Activated CD4-positive, alpha-beta T cell treated with anti-CD3 and anti-CD28 coated beads, Interleukin-2, amount 10 ng/mL, durations not matched to agents 24 days and 14 days (primary cell): ENCODE measurements at places on chromosomes 13 and 19.

- DNase-seq, result no peak
Observed at GRCh38 chr13:42078128-42078808, 29.8 kb downstream of the DGKH start.

- DNase-seq, result no peak
Observed at GRCh38 chr19:1162404-1163282, 11.4 kb downstream of the SBNO2 start.

DNA sequence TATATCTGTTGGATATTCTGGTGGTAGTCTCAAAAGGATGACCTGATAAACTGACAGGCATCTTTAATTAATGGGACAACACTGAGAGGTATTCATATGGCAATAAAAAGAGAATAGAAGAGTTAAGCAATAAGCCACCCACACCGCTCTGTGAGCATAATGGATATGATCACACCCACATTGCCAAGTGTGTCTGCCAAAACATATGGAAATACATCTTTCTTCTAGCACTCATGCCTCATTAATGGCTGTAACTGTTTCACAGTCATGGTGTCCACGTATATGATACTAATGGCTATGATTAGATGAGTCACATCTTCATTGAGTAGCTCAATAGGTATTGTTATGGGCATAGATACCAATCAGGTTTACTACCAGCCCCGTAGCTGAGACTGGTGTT, 13.1 kb downstream of the IGFL3 start:
- no peak for DNase-seq

- no peak for DNase-seq
Observed at GRCh38 chr19:44345959-44346358, 10.5 kb downstream of the ZNF112 start.

- DNase-seq, result no peak
Observed at GRCh38 chr13:45615501-45616101, at the start of gene ERICH6B. Gene ERICH6B (minus strand): TSS chr13:45615739. CDS start chr13:45597005, 18,734 bp downstream.
